ENCODE measurements at places on chromosomes 2 and 18. TPM values are rescaled to one million over a fixed set of nuclear protein-coding genes. Genes with fewer than 3 reads are reported as not detected.

DNA sequence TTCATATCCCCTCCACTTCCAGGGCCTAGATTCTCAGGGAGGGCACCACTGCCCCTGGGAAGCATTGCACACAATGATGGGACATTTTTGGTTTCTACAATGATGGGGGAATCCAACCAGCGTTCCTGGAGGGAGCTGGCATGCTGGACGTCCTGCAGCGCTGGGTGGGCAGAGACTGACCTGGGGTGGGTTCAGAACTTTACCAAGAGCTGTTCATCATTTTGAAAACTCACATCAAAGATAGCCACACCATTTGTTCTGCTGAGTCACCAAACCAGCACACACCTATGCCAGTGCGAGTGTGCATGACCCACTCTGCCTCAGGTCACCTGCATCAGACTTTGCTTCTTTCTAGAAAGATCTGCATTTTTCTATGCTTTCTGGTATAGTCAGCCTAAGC is 14.1 kb upstream of the ARMC9 start:
- DNase-seq = no peak

- DNase-seq = peak; percentile 66
Measured at GRCh38 chr18:79781331-79781941, 16.3 kb upstream of the KCNG2 start.

GRCh38 chr2:36338827-36339145 is 16.8 kb upstream of the CRIM1 start:
- no peak for DNase-seq

The KCNJ3 gene
- total RNA-seq = 3.3 TPM

- no peak for DNase-seq
Measured at GRCh38 chr2:198004921-198005829, 200.8 kb downstream of the PLCL1 start.

- DNase-seq = no peak
Measured at GRCh38 chr2:40260437-40260836, 191.5 kb downstream of the SLC8A1 start.

The OR6B2 gene
- total RNA-seq = not detected

The PTPN2 gene
- total RNA-seq = 36.8 TPM

- no peak for DNase-seq
Measured at GRCh38 chr2:208148803-208149202, 2.8 kb upstream of the CRYGB start.

- DNase-seq = no peak
Measured at GRCh38 chr18:28127763-28128658, 48.9 kb downstream of the CDH2 start.

DNA sequence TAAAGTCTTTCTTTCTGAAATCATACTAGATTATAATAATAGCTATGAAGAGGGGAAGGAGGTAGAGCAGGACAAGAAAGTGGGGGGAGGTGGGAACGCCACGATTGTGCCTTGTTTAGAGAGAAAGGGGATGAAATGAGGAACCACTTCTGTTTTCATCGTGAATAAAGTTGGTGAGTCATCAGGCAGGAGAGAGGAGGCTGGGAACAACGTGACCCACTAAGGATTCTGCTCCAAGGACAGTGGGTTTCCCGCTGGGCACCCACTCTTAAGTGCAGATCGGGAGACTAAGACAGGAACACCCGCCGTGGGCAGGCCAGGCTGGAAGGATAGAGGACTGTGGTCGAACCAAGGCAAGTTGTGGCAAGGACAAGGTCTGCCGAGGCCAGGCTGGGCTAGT is 158.2 kb downstream of the L3MBTL4 start:
- DNase-seq = no peak

- DNase-seq = no peak
Measured at GRCh38 chr2:201795607-201796477, 10.5 kb upstream of the CDK15 start.

DNA sequence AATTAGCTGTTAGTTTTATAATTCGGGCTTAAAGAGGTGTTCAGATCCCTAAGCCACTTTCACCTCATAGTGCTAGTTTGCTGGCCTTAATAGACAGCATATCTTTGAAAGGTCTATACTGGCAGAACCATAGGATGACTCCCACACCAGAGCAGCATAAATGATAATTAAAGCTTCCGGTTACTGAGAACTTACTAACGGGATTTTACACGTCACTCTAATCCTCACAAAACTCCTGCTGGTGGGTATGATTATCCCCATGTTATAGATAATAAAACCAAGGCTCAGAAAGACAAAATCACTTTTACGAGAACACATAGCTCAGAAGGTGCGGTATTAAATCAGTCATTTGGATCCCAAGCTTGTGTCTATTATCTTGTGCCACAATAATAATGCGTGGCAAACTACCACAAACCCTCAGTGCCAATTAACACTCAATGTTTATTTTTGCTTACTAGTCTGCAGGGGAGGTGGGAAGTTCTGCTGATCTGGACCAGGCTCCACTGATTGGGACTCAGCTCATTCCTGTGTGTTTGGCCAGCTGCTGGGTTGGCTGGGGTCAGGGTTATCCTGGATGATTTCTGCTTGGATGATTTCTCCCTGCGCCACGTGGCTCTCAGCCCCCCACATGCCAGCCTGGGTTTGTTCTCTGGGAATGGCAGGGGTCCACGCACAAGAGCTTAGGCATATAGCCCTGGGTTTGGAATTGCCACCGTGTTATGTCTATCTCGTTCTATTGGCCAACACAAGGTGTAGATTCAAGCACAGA is 62.3 kb downstream of the TRIB2 start:
- DNase-seq = no peak

The RGPD6 gene
- total RNA-seq = 19.7 TPM

DNA sequence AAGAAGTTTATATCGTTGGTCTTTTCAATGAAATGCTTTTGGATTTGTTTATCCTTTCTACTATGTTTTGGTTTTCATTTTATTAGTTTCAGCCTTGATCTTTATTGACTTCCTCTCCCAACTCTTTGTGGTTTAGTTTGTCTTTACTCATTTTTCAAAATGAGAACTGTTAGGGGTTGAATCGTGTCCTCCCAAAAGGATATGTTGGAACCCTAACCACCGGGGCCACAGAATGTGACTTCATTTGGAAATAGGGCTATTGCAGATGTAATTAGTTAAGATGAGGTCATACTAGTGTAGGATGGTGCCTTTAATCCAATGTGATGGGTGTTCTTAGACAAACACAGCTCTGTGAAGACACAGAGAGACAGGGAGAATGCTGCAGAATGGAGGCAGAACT is 60.4 kb upstream of the IL1R2 start:
- DNase-seq = no peak

GRCh38 chr2:29255004-29255403 is 139.8 kb downstream of the CLIP4 start:
- no peak for DNase-seq

The SP5 gene
- not detected for total RNA-seq

DNA sequence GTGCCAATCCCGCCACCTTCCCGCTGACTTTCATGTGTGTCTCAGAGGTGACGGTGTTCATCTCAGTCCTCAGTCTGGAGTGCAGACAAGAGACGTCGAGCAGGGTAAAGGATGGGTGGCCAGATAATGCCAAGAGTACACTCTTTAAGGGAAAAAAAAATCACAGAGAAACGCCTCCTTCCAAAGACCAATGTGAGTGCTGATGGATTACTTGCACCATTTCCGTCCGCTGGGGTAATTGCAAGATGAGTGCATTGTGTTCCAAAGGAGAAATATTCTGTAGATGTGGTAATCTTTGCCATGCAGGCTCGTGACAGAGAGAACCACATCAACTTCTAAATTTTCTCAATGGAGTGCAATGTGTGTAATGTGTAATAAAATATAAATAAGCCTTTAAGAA is 81.0 kb downstream of the KLHL29 start:
- no peak for DNase-seq

The GNAL gene
- total RNA-seq = 27.9 TPM

The ASTL gene
- total RNA-seq = not detected

The NT5DC4 gene
- not detected for total RNA-seq

DNA sequence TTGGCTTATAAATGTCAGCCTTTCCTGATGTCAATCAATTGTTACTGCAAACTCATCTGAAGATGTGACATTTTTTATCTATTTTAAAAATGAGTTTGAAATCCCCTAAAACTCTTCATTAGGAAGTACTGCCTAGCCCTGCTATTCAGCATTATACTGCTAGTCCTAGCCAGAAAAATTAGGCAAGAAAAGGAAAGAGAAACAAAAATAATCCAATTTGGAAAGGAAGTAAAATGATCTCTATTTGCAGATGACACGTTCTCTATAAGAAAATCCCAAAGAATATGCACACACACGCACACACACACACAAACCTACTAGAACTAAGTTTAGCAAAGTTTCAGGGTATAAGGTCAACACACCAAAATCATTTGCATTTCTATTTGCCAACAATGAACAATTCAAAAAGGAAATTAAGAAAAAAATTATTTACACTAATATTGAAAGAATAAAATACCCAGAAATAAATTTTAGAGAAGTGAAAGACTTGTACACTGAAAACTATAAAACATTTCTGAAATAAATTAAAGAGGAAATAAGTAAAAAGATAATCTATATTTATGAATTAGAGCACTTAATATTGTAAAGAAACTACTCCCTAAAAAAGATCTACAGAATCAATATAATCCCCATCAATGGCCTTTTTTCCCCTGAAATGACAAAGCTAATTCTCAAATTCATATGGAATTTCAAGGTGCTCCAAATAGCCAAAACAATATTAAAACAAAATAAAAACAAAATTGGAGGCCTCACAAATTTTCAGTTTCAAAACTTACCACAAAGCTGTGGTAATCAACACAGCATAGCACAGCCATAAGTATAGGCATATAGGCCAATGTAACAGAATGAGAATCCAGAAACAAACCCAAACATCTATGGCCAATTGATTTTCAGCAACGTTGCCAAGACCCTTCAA is 433.7 kb upstream of the TRIB2 start:
- DNase-seq = no peak

The TMEFF2 gene
- not detected for total RNA-seq

DNA sequence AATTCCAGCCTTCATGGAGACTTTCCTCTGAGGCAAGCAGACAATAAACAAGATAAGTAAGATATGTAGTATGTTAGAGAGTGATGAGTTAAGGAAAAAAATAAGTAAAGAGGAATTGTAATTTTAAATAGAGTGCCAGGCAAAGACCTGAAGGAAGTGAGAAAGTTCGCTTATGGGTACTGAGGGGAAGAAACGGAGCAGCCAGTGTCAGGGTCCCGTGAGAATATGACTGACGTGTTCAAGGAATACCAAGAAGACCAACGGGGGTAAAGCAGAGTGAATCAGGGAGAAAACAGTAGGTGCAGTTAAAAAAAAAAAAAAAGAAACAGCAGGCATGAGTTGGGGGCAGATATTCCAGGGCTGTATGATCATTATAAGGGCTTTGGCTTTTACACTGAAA is 45.1 kb downstream of the ARHGEF33 start:
- DNase-seq = no peak

DNA sequence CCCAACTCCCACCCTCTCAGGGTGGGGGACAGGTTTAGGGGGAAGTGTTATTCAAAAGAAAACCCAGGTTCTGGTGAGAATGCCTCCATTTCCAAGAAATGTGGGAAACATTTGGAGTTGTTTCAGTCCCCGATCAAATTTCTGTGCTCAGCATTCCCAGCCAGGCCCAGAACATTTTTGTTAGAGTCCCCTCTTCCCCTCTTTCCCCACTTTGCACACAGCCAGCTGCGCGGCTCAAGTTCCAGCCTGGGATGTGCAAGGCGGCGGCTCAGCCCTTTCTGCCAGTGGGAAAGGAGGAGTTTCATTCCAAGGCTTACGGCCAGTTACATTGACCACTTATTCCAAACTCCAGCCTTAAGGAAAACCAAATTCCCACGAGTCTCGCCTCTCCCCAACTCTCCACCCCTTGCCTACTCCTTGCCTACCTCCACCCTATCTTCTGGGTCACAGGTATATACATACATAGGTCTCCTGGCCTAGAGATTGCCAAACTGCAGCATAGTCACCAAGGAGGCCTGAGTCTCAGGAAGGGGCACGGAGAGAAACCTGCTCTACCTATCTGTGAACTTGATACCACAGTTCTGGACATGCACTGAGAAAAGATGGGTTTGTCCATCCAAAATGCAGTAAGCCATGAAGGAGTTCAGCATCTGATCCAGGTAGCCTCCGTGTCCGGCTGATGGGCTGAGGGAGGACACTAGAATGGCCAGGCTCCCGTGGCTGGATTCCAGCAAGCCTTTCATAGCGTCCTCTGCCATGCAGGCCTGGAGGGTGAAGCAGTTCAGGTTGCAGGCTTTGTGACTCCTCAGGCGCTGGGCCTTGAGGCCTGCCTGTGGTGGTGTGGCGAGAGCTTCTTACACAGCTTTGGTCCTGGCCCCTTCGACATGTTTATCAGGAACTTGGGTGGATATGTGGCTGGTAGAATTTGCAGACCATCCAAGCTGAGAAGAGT is 154.5 kb downstream of the ZFP36L2 start:
- DNase-seq = peak; percentile 90

The SOS1 gene
- total RNA-seq = 33.8 TPM

The CFAP65 gene
- not detected for total RNA-seq

Measured in posterior vena cava (tissue), 2 donors.